ENCODE measurements at places on chromosomes 5 and 9.
A peak's percentile ranks its signal among the peaks of the same experiment; 100 is the strongest.

DNA sequence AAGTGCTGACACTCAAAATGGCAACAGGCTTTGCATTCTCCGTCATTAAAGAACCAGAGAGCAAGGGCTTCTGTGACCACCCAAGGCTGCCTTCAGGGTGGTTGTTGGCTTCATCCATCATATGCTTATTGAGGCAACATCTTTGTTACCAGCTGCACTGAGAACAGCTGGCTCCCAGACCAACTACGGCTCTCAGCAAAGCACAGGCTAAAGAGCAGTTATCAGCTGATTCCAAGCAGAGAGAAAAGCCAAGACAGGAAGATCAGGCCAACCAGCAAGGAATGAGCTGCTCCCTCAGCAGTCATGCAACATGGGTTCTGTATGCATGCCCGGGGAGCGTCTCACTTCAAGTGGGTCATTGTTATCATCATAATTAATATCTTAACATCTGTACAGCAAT, 358.9 kb downstream of the ACTL7B start:
- DNase-seq, result no peak

DNA sequence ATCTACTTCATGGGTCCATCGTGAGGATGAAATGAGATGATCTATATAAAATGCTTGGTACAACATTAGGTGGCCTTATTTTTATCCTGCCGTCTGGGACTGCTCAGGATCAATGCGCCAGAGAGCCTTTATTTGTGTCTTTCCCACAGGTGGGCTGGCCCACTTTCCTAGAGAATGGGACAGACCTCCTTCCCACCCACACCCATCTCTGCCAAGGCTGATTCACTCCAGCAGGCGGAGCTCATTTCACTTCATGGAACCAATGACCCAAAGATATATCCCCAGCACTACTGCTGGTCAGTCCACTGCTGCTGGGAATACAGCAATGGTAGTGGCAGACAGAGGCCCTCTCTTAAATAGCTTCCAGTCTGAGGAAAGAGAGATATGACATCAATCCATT, 35.7 kb downstream of the TGFBI start:
- no peak for DNase-seq

DNA sequence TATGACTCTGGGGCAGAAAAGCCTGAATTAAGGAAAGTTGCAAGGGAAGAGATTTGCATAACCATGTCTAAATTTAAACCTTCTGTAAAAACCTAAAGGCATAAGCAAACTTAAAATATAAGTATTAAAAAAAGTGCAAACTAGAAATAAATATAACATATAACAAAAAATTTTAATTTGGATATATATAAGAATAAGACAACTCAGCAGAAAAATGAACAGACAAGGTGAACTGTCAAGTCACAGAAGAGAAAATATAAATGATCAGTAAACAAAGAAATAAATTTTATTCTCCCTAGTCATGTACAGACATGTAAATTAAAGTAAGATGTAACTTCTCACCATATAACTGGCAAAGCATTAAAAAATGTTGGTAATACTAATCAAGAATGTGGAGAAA, 37.0 kb downstream of the C5orf22 start:
- no peak for DNase-seq

GRCh38 chr9:15200111-15200510, 106.9 kb downstream of the TTC39B start:
- DNase-seq, result no peak

DNA sequence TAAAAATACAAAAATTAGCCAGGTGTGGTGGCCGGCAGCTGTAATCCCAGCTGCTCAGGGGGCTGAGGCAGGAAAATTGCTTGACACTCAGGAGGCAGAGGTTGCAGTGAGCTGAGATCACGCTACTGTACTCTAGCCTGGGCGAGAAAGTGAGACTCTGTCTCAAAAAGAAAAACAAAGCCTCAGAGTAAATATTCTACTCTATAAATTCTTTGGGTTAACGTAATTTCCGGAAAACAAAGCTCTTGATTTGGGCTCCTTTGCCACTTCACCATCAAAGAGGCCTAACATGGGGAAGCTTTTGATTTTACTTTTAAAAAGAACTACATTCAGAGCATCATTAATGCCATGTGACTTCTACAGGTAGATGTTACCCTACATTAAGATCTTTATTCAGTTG, 103.1 kb downstream of the SERINC5 start:
- no peak for DNase-seq

GRCh38 chr5:135248801-135249231, 150.2 kb downstream of the MACROH2A1 start:
- no peak for DNase-seq

GRCh38 chr5:173984218-173984617, 4.8 kb upstream of the C5orf47 start:
- DNase-seq, result no peak

DNA sequence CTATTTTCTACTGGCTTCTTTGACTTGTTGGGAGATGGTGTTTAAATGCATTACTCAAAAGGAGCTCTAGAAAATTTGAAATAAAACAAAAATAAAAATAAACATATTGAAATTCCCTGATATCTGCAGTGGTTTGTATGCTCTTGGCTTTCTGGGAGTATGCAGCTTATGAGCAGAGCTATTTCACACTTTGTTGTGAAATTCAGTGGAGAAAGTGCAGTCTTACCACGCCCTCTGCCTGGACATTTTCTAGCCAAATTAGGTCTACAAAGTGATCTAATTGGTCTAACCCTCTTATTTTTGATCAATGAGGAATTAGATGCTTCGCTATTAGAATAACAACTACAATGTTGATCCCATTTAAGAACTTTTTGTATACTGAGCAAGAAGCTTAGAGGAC, 66.8 kb downstream of the INSYN2B start:
- DNase-seq, result no peak

DNA sequence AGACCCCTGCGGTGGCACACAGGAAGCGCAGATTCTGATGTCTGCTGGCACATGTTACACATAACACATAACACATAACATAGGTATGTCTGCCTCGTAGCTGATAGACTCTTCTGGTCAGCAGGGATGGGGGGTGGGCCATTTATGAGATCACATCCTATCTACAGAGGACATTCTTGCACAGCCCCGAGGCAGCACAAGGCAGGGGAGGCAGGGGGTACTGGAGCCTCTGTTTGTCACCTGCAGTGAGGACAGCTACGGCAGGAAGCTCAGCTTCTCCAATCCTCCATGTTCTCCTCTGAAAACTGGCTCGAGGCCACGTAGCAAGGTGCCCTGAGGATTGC, 16.7 kb upstream of the MED10 start:
- no peak for DNase-seq

DNA sequence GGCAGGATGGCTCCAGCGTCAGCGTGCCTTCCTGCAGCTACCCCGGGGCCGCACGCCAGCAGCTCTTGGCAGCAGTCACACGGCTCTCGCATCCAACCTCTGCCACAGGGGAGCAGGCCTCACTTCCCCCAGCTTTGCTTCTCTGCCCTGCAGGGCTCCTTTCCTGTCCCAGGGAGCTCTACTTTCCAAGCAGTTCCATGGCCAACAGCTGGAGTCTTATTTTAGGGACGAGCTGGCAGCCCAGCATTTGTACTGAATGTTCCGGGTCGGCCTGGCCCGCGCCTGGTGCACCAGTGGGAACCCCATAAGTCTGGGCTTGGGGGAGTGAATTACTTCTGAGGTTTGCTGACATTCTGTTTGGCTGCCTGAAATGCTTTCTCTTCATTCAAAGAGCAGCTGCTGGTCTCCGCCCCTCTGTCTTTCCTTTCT, 34.6 kb downstream of the GADD45G start:
- DNase-seq, result no peak

DNA sequence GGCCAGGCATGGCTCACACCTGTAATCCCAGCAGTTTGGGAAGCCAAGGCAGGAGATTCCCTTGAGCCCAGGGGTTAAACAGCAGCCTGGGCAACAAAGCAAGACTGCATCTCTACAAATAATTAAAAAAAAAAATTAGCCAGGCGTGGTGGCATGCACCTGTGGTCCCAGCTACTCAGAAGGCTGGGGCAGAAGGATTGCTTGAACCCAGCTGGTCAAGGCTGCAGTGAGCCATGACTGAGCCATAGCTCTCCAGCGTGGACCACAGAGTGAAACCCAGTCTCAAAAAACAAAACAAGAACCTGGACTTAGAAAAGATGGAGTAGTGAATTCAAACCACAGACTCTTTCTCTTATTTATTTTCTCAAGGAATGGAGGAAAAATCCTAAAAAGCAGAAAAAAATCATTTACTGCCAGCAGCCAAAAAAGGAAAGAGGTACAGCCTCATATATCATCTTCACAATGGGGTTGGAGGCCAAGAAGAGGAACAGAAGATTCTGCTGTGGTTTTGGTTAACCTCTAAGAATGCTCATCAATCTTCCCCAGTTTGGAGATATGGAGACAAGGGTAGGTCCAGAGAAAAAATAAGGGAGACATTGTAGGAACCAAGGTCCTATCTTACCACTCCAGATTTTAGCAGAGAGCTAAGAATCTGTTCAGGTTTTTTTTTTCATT, 40.0 kb upstream of the MYO10 start:
- DNase-seq, result no peak

GRCh38 chr9:93576258-93577077, at the start of gene PHF2:
Gene PHF2, plus strand, starts transcription at chr9:93576584. Its CDS starts 190 bp downstream, at chr9:93576774.
- DNase-seq, result no peak

DNA sequence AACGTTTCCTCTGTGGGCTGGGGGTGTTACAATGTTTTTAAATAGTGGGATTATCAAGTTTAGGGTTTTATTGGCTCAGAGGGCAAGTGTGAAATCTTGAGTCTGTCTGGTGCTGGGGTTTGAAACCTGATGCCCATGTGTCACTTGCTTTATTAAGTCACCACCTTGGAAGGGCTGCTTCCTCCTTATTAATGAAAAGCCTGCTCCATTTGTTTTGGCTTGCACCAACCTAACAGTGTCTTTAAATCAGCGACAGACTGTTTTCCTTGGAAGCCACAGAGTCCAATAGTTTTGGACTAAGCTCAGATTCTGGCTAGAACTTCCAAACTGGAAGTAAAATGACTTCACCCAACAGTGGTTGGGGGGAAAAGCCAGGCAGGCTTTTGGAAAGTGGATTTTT, 10.7 kb upstream of the PALM2AKAP2 start:
- no peak for DNase-seq

- DNase-seq, result no peak
Observed at GRCh38 chr5:158560170-158560569, 539.5 kb downstream of the EBF1 start.

- DNase-seq, result no peak
Observed at GRCh38 chr9:109421026-109421970, 76.8 kb downstream of the PTPN3 start.

- no peak for DNase-seq
Observed at GRCh38 chr5:179217356-179217755, 127.9 kb downstream of the ADAMTS2 start.

GRCh38 chr9:70117835-70118319, 74.2 kb downstream of the MAMDC2 start:
- DNase-seq, result no peak

GRCh38 chr5:174251305-174252000, 205.9 kb downstream of the NSG2 start:
- no peak for DNase-seq

GRCh38 chr5:116440457-116441001, 134.1 kb downstream of the SEMA6A start:
- no peak for DNase-seq

DNA sequence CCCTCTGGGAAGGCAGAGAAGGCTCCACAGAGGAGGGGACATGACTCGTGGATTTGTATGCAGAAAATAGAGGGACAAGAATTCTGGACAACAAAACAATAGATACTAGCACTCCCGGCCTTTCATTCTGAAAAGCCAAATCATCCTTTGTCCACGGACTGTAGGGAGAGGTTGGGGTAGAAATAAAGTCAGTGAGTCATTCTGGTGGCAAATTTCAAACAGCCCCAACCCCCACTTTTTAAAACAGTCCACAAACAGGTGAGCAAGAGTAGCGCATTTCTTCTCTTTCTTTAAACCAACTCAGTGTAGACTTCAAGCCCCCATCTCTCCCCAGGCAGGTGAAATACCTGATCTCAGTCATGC, 56.1 kb downstream of the PTPDC1 start:
- DNase-seq, result no peak

DNA sequence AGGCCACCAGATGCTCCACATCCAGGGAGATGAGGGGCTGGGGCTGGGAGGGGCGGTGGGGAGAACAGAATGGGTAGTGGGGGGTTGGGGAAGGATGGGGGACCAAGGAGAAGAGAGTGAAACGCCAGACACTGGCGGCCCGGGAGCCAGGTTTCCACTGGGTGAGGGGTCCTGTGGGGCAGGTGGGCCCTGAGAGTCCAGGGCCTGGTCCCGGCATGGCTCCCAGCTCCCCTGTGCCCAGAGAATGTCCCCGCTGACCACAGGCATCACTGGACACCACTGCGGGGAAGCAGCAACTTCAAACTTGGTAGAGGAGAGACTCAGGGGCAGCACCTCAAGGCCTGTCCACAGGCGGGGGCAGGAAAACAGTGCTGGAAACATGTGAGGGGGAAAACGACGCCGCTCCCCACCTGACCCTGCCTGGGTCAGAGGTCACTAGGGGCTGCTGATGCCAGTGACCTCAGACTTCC, 13.2 kb downstream of the NINJ1 start:
- DNase-seq, result no peak

GRCh38 chr9:70499621-70500020, 85.2 kb upstream of the KLF9 start:
- DNase-seq, result no peak

DNA sequence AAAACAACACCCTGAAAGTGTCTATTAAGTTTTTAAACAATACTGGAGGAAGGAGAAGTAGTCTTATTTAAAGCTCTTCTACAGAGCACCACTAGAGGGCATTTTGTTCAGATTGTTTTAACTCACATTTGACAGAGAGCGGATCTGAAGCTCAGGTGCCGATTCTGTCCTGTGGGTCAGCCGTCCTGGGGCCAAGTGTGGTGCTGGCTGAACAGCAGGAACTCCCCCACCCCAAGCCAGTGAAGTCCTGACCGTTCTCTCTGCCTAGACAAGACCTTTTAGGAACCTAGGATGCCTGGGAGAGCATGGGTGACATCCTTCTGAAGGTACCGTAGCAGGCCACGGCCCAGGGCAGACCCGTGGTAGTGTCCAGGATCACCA, 3.9 kb downstream of the EXOC3 start:
- DNase-seq, result peak; percentile 32

GRCh38 chr5:135349886-135350285, 49.1 kb downstream of the MACROH2A1 start:
- DNase-seq, result no peak

DNA sequence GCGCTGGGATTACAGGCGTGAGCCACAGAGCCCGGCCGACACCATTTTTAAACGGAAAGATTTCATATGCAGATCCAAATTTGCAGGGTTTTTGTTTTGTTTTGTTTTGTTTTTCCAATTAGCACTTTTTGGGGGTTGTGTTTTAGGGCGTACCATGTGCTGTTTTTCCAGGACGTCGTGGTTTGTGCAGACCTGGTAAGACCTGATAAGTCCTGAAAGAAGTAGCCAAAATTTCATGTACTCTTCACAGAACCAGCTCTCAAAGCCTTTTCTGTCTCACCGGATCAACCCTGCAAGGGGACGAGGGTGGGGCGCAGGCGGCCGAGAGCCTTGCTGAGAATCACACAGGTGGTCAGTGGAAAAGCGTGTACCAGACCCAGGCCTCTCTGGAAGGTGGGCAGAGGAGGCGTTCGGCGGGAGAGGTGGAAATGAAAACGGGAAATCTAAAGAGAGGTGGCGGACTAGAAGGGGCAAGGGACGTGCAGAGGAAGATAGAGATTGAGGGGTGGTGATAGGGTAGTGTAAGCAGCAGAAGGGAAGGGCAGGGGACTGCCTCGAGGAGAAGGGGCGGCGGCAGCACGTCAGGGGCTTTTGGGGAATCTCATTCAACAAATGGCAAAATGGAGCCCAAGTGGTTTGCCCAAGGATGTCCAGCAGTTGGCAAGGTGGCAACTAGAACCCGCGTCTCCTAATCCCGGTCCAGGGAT, 1.1 kb upstream of the FAF2 start:
- DNase-seq, result no peak

- no peak for DNase-seq
Observed at GRCh38 chr5:165477546-165477945, 1972.1 kb downstream of the MAT2B start.
